H1 (cell line): ENCODE measurements at places on chromosomes 1 and 21.

DNA sequence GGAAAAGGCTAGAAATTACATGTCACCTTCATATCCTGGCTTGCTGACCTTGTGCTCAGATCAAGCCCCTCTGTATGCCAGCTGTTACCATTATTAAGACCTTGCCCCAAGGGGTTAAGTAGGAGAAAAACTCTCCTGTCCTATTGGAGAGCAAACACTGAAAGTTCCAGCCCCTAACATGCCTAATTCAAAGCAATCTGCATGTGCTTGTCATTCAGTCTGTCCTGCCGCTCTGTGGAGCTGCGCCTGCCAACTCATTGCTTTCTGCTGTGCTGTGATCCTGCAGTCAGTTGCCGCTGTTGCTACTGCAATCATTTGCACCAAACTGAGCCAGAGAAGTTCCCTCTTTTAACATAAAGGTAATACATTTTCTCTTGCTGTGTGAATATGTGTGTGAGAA, 113.4 kb downstream of the DISP1 start:
- no peaks in the 10 kb centered on the region for H3K36me3 ChIP-seq
- H3K27me3 ChIP-seq: no peaks in the 10 kb centered on the region
- no peak overlapping the region for H3K27ac ChIP-seq
- H3K4me3 ChIP-seq: no peak overlapping the region
- DNase-seq: peak; percentile 73
- no peaks in the 10 kb centered on the region for H3K4me1 ChIP-seq

GRCh38 chr21:42426424-42426823, 22.7 kb downstream of the UBASH3A start:
- no peak for DNase-seq
- no peaks in the 10 kb centered on the region for H3K36me3 ChIP-seq
- no peaks in the 10 kb centered on the region for H3K27me3 ChIP-seq

GRCh38 chr1:5002676-5003075, 348.3 kb downstream of the AJAP1 start:
- no peaks in the 10 kb centered on the region for H3K36me3 ChIP-seq
- no peak for DNase-seq
- no peak overlapping the region for H3K27ac ChIP-seq
- no peaks in the 10 kb centered on the region for H3K27me3 ChIP-seq
- H3K4me1 ChIP-seq: no peaks in the 10 kb centered on the region
- H3K4me3 ChIP-seq: no peak overlapping the region

GRCh38 chr1:33930346-33931110, 66.6 kb downstream of the HMGB4 start:
- no peaks in the 10 kb centered on the region for H3K4me1 ChIP-seq
- H3K27ac ChIP-seq: no peak overlapping the region
- no peak overlapping the region for H3K4me3 ChIP-seq

DNA sequence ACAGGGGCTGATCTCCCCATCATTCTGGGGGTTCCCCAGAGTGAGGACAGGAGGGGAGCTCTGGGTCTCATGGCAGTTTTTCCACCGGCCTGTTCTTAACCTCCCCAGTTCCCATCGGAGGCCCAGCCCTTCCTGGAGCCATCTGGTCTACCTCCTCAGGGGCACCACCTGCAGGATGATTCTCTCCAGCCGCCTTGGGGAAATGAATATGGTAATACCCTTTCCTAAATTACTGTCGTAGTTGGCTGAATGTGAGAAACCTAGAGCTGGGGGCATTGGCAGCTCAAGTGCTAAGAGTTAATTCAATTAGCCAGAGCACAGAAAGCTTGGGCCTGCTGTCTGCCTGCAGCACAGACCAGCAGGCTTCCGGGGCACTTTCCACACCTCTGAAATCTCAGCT, 64.9 kb downstream of the TAS1R2 start:
- DNase-seq: peak; percentile 33
- no peaks in the 10 kb centered on the region for H3K36me3 ChIP-seq
- H3K4me1 ChIP-seq: peaks cover 9% of the 10 kb centered on the region
- H3K27ac ChIP-seq: no peak overlapping the region

GRCh38 chr1:194600716-194601115, 1414.3 kb upstream of the B3GALT2 start:
- no peak for DNase-seq
- no peak overlapping the region for H3K4me3 ChIP-seq
- H3K27ac ChIP-seq: no peak overlapping the region
- H3K36me3 ChIP-seq: no peaks in the 10 kb centered on the region
- H3K27me3 ChIP-seq: no peaks in the 10 kb centered on the region

- H3K36me3 ChIP-seq: no peaks in the 10 kb centered on the region
- no peak for DNase-seq
- no peaks in the 10 kb centered on the region for H3K27me3 ChIP-seq
- no peak overlapping the region for H3K4me3 ChIP-seq
- no peaks in the 10 kb centered on the region for H3K4me1 ChIP-seq
These were observed 17.1 kb upstream of the FBXO28 start for GRCh38 chr1:224096773-224097172.

GRCh38 chr1:6635161-6635909, 10.7 kb downstream of the THAP3 start:
- H3K4me1 ChIP-seq: no peaks in the 10 kb centered on the region
- H3K4me3 ChIP-seq: no peak overlapping the region
- no peaks in the 10 kb centered on the region for H3K27me3 ChIP-seq
- H3K27ac ChIP-seq: no peak overlapping the region

GRCh38 chr1:41936107-41936506, 17.4 kb upstream of the HIVEP3 start:
- no peak overlapping the region for H3K27ac ChIP-seq
- H3K36me3 ChIP-seq: no peaks in the 10 kb centered on the region
- 0 out of 2 replicates have a peak, but pooled peaks cover 2% of the 10 kb centered on the region for H3K4me1 ChIP-seq
- no peak for DNase-seq
